ENCODE measurements at places on chromosomes 12 and 14.

DNA sequence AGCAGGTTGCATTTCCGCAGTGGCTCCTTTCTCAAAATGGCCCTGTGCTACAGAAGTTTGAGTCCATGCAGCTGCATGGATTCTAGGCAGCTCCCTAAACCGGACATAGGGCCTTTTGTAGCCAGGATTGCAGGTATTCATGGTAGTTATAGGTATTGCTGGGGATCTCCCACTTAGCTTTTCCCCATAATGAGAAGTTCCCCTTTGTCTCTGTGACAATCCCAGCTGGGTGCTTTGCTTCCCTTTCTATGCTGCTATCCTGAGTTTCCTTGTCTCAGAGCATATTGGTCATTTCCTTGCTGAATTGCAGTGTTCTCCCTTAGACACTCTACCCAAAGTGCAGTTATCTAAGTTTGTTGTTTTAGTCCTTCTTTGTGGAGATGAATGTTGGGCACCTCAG lies 120.9 kb upstream of the MIS18BP1 start:
- no peak for DNase-seq

GRCh38 chr14:77589099-77589498 lies 27.3 kb downstream of the SPTLC2 start:
- no peak for DNase-seq

DNA sequence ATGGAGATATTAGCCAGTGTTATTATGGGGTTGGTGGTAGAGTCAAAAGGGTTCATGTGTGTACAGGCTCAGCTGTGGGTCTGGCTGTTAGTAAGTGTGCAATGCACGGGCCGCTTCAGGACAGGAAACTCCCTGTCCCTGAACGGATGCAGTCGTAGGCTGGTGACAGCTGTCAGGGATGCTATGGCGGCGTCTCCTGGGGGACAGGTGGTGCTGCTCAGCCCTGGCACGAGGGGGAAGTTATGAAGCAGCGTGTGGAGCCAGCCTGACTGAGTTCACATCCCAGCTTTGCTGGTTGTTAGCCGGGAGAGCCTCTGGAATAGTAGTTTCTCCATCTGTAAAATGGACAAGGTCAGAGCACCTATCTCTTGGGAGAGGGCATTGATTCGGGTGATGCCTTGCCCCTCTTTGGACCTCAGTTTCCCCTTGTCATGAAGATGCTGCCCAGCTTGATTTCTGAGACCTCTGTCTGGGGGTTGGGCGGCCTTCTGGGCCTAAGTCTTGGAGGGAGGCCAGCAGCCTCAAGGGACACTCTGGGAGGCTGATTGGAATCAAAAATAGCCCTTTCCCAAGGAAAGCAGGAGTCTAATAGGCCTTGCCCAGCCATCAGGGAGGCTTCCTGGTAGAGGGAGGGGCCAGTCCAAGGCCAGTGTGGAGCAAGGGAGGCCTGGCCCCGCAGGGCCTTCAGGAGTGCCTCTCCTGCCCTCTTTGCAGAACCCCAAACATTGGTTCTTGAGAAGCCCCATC lies 7.1 kb downstream of the ASB2 start:
- DNase-seq = no peak

GRCh38 chr14:20631023-20631879 lies 10.2 kb downstream of the OR6S1 start:
- DNase-seq = no peak

GRCh38 chr12:9872162-9872561 lies 3.0 kb upstream of the CLEC2B start:
- no peak for DNase-seq

- no peak for DNase-seq
Observed at GRCh38 chr14:51824191-51824590, 36.2 kb upstream of the GNG2 start.

- no peak for DNase-seq
Observed at GRCh38 chr12:80714846-80715245, 1.9 kb upstream of the MYF5 start.

GRCh38 chr12:110794623-110795280 lies 52.0 kb upstream of the CCDC63 start:
- DNase-seq = no peak

- no peak for DNase-seq
Observed at GRCh38 chr12:115223991-115224390, 540.0 kb upstream of the TBX3 start.

DNA sequence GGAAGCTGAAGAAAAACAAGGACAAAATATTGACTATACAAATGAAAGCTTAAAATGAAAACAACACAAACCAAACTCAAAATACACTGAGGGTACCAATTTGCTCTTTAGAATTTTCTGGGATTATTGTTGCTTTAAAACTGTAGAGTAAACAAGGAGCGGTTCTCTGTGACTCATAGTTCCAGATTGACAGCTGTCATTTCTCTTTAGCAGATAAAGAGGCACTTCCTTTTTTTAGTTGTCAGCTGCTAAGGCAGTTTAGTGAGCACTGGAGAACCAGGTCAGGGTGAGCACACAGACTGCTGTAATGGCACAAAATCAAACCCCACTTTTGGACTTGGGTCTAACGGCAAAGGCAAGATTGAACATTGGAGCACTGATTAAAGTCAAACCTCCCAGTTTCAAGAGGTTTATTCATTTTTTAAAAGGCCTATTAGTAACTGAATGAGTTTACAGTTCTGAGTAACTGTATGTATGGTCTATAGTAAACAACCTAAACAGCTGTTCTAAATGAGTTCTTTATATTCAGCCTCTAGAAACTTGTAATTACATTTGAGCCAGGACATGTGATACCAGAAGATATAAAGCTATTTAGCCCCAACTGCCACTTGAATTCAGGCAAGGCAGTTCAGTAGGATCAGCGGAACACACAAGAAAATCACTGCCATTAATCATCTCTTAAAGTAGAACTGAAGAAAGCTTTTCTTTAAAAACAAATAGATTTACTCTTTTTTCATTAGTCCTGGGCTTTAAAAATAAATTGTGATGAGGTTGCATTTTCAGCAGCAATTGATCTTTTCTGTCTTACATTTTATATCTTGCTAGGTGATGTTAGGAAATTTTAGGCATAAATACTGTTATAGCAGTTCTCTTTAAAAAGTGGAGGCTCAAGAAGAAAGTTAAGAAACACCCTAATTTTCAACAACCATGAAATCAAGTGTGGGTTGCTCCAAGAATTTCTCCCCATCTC lies 71.7 kb upstream of the PRICKLE1 start:
- DNase-seq = no peak

GRCh38 chr12:109099431-109100020 lies 2.1 kb downstream of the UNG start:
- DNase-seq = no peak

DNA sequence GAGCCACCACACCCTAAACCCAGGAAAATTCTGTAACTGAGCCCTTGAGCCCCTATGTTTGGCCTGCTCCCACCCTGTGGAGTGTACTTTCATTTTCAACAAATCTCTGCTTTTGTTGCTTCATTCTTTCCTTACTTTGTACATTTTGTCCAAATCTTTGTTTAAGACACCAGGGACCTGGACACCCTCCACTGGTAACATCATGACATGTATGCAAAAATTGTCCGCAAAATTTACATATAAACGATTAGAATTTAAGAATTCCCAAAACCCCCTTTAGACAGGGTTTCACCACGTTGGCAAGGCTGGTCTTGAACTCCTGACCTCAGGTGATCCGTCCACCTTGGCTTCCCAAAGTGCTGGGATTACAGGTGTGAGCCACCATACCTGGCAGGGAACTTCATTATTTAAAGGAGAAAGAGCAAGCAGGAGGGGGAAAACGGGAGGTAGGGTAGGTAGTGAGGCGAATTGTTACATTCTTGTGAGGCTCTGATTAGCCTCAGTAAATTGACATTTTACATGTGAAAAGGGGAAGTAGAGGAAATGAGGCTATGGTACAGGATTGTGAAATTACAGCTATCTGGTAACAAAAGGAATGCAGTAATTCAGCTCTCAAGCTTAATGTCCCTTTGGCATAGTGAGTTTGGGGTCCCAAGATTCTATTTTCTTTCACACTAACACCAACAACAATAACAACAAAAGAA lies 27.6 kb downstream of the TUBA1A start:
- no peak for DNase-seq

DNA sequence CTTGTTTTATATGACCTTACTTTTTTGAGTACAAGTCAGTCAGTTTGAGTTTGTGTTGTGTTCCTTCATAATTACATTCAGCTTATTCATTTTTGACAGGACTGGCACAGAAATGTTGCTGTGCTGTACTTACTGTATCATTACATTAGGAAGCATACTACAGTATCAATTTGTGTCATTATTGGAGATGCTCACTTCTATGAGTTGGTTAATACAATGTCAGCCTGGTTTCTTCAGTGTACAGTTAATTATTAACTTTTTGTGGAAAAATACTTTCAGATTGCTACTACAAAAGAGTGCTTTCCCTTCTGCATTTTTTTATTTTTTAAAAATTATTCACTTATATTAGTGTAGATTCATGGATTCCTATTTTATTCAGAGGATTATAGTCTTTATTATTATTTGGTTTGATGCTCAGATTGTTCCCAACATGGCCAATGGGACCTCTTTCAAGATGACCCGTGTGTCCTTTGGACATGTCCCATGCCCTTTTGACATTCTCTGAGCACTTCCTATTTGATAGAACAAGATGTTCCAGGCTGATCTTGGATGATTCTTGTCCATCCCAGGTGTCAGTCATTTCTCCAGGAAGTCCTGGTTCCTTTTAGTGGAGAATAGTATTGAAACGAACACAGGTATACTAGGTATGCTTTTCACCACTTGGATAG lies 66.6 kb downstream of the MON2 start:
- DNase-seq = no peak

DNA sequence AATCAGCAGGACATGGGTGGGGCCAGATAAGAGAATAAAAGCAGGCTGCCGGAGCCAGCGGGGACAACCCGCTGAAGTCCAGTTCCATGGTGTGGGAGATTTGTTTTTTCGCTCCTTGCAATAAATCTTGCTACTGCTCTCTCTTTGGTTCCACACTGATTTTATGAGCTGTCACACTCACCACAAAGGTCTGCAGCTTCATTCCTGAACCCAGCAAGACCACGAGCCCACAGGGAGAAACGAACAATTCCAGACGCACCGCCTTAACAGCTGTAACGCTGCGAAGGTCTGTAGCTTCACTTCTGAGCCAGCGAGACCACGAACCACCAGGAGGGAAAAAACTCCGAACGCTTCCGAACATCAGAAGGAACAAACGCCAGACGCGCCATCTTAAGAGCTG lies 2.8 kb upstream of the CNIH1 start:
- DNase-seq = no peak

- no peak for DNase-seq
Observed at GRCh38 chr12:108822497-108823205, 34.7 kb downstream of the SSH1 start.

- no peak for DNase-seq
Observed at GRCh38 chr12:68114606-68115005, 44.9 kb downstream of the IFNG start.

GRCh38 chr14:69154779-69155178 lies 1.9 kb upstream of the DCAF5 start:
- DNase-seq = no peak

DNA sequence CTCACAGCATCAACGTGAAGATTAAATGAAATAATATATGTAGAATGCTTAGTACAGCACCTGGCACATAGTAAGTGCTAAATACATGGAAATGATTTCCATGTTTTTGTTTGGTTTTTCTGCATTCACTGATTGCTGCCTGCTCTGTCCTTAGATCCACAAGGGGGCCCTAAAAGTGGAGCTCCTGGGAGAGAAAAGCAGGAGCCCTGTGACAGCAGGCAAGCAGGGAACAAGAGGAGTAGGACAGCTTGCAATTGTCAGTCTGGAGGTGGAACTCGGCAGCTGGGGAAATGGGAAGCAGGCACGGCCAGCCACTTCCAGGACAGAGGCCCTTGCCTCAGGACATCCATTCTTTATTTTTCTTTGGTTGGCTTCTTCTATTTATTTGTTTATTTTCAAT lies 292.9 kb downstream of the BMP4 start:
- DNase-seq = no peak

Measured in type B pancreatic cell (in vitro differentiated cells).